Left hindlimb (tissue), 1 donor: ENCODE measurements at places on chromosomes 5 and 9.

- peak; percentile 94 for DNase-seq
Measured at GRCh38 chr5:79514391-79515105, 614 bp upstream of the HOMER1 start.

DNA sequence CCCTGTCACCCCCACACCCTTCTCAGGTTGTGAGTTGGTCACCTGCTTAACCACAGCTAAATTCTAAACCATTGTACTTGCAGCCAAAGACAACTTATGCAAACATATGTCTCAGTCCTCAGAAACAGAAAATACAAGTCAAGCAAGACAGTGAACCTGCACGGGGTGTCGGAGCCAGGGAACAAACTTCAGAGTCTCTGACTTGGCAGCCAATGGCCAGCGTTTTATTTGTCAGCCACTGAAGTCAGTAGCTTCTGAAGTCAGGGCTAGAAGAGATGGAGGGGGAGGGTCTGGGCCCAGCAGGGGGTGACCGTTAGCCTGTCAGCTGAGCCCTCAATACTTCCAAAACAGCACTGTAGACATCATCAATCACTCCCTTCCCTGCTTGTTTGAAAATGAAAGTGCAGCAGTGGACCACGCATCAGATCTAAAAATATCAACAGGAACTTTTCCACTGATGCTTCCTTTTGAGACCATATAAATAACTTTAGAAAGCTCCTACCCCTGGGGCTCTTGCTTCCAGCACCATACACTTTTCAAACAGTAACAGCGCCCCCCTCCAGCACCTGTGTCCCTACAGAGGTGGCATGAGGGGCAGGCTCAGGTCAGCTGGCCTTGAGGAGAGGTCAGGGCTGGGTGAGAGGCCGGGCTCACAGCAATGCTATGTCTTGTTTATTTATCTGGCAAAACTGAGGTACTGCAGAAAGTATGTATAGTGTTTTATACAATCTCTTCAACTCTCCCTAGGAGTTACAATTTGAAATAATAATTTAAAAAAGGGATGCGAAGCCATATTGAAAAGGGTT lies 142.5 kb downstream of the ACER2 start:
- DNase-seq: no peak

DNA sequence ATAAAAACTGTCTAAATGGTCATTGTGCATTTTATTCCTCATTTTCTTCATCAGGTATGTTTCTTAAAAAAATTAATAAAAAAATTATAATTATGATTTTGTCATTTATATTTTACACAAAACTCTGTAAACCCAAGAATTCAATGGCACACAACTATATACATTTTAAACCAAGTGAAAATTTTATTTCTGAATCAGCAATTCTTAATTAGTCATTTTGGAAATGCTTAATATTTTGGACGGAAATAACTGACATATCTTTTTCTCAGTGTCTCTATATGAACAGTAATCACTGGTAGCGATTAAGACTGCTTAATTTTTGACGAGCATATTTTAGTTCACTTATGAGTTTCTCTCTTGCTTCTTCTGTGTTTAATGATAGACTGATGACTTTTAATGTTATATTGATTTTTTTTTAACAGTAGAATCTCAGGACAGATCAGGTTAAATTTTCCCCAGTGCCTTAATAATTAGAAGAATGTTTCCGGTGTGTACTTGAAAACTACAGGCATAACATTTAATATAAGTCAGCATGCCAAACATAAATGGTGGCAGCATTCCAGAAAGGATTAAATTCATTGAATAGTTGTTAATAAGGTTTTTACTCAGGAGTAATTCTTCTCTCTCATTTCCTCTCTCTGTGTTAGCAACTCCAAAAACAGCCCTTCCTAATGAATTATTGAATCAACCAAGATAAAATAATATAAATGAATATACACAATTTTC lies 644.7 kb upstream of the CDH6 start:
- no peak for DNase-seq

- DNase-seq: no peak
Measured at GRCh38 chr5:80676706-80677105, 21.9 kb upstream of the DHFR start.
